ENCODE measurements at places on chromosomes 1 and 21.

- DNase-seq = peak; percentile 39
Measured at GRCh38 chr1:25821630-25822091, 1.9 kb downstream of the MTFR1L start.

DNA sequence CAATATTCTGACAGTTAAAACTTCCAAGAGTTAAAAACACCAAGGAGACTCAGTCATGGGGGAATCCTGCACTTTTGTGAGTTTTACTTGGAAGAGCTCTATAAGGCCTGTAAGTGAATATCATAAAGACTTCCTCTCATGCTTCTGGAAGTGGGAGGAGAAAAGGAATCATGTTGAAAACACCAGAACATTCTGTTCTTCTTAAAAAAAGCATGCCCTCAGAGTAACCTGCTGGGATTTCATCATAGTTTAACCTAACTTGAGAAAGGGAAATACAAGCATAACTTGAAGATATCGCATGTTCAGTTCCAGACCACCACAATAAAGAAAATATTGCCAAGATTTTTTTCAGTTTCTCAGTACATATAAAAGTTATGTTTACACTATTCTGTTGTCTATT is 51.9 kb downstream of the COL11A1 start:
- DNase-seq = no peak

DNA sequence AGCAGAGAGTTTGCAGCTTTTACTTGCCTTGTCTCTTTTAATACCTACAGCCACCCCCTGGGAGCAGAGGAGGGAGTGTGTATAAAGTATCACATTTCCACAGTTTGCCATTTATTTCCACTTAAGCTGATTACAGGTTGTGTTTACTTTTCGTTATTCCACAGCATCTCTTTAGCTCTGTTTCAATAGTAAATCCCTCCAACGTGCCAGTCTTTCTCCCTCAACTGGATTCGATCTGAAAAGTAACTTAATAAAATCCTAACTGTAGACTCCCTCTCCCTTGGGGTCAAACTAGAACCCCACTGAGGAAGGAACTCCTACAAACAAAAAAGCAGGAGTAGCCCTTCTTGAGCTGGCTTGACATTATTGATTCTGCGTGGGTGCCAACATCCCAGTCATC is 3.1 kb upstream of the FCGR2A start:
- no peak for DNase-seq

GRCh38 chr1:17732475-17732874 is 22.7 kb upstream of the ACTL8 start:
- no peak for DNase-seq

DNA sequence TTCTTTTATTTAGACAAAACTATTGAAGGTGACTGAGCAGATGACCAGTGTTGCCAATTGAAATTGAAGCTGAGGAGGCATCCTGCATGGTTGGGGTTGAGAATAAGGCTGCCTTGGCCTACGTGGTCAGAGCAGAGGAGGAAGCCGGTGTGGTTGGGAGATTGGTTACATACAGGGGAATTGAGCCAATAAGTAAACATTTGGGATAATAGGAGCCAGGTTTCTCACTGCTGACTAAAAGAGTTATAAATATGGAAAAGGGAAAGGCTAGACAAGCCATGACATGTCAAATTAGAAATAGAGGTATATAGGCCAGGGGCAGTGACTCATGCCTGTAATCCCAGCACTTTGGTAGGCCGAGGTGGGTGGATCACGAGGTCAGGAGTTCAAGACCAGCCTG is 15.8 kb downstream of the SNX7 start:
- peak; percentile 12 for DNase-seq

GRCh38 chr1:182142621-182143020 is 81.1 kb upstream of the ZNF648 start:
- no peak for DNase-seq

- no peak for DNase-seq
Measured at GRCh38 chr1:199101635-199102034, 462.8 kb downstream of the PTPRC start.

DNA sequence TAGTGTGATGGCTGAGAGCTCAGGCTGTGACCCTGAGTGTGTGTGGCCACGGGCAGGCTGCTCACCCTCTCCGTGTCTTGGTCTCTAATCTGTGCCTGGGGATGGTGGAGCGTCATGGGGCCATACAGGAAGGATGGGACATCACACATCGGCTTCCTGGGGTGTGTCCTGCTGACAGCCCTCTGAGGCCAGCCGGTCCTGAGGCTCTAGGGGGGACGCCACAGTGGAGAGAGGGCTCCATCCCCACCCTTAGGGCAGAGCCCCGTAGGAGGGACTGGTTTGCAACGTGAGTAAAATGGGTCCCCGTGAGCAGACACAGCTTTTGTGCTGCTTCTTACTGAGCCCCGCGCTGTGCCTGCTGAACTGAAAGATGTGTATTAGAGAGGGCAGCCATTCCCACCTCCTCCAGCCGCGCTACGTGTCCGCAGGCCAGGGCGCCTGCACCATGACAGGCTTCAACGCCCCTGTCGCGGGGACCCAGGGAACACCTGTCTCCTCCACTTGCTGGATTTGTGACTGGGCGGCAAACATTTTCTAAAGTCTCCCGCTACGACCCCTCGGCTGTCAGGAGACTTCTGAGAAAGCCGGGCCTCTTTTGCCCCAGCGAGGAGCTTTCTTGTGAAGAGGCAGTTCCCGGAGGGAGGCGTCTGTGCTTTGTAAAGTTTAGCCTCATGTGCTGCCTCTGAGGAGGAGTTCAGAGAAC is 8.1 kb downstream of the COL18A1 start:
- DNase-seq = no peak

GRCh38 chr1:1778663-1779319 is 521 bp upstream of the NADK start:
- DNase-seq = peak; percentile 44

DNA sequence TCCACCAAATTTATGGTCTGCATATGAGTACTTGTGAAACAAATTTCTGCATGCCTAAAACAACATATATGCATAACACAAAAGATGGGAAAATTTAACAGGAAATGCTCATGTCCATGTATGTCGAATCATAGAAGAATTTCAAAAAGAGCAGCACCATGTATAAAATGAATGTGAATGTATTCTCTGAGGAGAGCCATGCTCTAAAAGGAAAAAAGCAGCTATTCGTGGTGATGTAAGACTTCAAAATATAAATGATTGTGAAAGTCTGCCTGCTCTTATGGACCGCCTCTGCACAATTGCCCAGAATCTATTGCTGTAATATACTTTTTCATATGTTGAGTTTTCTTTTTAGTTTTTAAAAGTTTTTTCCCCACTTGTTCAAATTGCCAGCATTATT is 66.8 kb downstream of the EPB41 start:
- no peak for DNase-seq

DNA sequence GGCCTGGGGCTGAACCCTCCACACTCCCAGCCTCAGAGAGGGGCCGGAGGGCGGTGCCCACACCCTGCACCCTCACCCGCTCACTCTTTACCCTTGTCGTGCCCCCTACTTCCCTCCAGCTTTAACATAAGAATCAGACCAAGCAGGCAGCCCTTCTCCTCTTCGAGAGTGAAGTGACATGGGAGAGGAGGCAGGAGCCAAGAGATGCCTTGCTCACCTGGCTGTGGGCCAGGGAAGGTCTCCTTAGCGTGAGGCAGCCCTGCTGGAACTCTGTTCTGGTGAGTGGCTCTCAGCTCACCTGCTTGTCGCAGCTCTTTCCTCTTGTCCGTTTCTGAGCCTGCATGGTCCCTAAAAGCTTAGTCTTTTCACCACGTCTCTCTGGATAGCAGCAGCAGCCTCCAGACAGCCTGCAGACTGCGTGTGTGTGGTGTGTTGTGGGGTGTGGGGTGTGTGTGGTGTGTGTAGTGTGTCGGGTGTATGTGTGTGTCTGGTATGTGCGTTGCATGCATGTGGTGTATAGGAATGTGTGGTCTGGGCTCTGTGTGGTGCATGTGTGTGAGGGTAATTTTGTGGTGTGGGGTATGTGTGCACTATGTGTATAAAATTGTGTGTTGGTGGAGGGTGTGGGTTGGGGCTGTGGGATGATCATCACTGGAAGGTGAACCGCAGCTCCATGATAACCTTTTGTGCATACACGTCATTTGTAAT is 86.7 kb downstream of the CCDC185 start:
- DNase-seq = no peak

DNA sequence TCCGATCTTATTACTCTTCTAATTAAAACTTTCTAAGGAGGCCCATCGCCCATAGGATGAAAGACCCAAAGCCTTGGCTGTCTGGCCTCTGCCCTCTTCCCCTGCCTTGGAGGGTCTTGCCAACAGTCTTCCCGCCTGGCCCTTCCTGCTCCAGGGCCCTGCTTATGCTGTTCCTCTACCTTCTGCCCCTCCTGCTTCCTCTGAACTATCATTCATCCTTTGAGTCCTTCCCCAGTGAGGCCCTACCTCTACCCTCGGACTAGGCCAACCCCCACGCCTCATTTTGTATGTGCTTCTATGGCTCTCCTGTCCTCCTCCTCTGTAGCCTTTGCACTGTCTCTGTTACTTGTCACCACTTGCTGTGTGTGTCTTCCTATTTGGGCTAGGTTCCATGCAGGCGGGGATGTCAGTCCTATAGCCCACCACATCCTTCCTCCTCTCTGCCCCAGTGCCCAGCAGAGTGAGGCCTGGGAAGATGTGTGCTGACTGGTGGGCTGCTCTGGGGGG is 5.4 kb downstream of the RUSC1 start:
- DNase-seq = no peak

DNA sequence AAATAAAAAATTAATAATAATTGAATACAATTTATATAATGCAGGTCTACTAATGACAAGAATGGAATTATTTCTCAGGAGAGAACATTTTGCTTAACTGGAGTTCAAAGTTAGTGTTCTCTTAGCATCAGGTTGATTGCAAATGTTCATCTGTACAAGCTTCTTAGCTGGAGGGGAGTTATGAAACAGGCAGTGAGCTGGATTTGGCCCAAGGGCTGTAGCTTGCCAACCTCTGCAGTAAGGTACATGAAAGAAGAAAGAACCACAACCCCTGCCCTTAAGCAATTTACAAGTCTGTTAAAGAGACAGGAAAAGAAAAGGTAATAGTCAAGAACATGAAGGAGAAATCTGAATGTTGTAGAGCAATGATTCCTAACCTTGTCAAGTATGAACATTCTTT is 17.0 kb downstream of the LPGAT1 start:
- peak; percentile 79 for DNase-seq

DNA sequence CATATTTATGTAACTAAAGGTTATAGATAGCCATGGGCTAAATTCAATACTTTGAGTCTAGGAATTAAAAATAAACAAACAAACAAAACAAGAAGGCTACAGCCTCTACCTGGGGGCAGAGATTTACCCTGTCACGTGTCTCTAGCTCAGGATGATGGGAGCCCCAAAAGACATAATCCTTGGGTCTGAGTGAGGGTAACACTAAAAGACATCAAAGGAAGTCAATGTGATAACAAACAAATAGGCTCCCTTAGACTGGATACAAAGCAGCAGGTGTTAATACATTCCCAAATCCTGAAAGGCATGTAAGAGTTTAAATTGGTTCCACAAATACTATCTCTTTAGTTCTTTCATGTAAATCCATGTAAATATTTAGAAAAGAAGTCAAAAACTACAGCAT is 10.7 kb downstream of the MYSM1 start:
- no peak for DNase-seq

DNA sequence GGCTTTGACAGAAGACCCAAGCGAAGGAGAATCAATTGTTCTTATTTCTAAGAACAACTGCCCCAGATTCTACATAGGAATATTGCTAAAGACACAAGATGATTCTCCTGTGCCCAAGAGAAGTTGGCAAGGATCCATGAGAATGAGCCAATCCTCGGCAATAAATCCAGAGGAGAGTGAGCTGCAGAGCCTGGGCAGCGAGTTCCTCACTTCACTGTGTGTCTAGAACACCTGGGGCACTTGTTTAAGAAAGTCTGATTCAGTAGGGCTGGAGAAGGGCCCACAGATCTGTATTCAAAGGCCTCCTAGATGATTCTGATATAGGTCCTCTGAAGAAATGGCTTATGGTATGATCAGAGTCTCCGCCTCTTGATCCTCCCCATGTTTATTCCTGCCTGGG is 31.8 kb downstream of the GADD45A start:
- DNase-seq = peak; percentile 47

DNA sequence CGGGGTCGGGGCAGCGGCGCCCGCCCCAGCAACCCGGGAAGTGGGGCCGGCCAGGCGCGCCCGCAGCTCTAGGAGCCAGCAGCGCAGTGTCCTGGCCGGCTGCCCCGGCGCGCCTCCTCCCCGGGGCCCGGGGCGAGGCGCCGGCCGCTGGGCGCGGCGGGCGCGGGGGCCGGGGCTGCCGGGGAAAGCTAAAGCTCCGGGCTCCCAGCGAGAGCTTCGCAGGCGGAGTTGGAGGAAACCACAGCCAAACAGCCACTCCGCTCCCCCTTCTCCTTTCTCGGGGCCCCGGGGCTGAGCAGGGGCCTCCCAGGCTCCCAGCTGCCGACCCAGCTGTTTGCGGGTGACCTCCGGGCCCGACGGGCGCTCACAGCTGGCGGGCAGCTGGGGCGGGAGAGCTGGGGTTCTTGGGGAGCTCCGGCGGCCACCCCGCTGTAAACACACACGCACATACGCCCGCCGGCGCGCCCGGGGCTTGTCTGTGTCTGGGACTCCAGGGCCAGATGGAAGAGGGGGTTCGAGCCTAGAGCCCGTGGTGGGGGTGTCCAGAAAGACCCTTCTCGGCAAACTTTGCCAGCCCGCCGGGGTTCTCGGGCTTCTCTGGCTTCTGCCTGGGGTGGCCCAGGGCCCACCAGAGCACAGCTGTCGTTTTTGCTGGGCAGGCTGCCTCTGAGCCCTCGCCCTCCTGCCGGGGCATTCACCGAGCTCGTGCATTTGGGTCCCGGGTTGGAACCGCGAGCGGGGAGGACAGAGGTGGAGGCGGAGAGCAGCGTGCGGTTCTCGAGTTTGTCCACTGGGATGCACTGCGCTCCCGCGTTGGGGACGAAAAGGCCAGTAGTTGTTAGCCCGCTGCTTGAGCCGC is 1.5 kb downstream of the AJAP1 start:
- no peak for DNase-seq

GRCh38 chr1:226276077-226276682 is 32.8 kb downstream of the LIN9 start:
- DNase-seq = no peak

- no peak for DNase-seq
Measured at GRCh38 chr1:64077281-64077940, 126.0 kb upstream of the UBE2U start.

GRCh38 chr1:202553560-202554038 is 156.7 kb downstream of the SYT2 start:
- peak; percentile 94 for DNase-seq

- DNase-seq = peak; percentile 65
Measured at GRCh38 chr1:160125746-160126145, 10.2 kb downstream of the ATP1A2 start.
